ENCODE measurements at places on chromosomes 4 and X.

DNA sequence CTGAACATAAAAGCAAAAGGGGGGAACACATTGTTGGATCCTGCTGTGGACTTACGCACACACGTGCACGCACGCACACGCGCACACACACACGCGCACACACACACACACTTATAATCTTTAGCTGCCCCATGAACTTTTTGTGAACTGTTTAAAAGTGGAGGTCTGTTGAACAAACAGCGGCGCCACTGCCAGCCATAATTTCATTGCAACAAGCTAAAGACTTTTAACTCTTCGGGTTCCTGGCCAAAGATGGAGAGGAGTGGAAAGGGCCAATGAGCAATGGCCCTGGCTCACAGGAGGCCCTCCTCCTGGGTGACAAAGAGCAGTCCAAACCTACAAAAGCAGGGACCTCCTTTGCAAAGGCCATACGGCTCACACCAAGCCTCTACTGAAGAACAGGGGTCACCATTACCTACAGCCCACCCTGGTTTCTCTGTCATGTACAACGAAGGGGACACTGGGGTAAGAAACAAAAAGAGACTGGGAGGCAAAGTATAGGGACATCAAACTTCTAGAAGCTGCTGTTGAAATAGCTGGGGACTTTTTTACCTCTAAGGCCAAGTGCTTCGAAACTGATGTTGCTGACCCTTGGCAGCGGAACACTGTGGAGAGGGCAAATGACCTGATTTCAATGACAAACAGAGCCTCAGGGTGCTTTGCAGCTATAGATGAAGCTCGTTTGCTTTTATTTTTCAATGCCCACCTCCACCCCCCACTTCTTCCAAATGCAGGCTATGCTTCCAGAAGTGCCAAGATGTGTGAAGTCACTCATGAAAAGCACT lies 16.7 kb downstream of the BCOR start:
- DNase-seq = no peak

- DNase-seq = no peak
Observed at GRCh38 chr4:23889814-23890341, at the start of gene PPARGC1A. Gene PPARGC1A (minus strand): TSS chr4:23890047. CDS start chr4:23889957, 90 bp downstream.

DNA sequence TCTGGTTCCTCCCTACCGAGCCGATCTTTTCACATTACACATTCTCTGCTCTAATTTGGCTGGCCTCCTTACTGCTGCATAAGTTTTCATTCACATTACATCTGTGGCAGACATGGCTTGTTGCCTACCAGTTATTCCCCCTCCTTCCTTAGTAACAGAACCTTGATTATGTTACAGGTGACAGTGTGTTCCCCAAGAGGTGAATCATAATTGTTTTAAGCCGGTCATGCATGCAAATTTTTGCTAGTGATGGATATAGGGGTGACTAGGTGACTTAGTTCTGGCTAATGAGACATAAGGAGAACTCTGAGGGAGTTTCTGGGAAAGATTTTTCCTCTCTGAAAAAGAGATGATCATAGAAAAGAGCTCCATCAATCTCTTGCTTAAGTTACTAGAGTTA lies 8.4 kb upstream of the LAMP2 start:
- no peak for DNase-seq

DNA sequence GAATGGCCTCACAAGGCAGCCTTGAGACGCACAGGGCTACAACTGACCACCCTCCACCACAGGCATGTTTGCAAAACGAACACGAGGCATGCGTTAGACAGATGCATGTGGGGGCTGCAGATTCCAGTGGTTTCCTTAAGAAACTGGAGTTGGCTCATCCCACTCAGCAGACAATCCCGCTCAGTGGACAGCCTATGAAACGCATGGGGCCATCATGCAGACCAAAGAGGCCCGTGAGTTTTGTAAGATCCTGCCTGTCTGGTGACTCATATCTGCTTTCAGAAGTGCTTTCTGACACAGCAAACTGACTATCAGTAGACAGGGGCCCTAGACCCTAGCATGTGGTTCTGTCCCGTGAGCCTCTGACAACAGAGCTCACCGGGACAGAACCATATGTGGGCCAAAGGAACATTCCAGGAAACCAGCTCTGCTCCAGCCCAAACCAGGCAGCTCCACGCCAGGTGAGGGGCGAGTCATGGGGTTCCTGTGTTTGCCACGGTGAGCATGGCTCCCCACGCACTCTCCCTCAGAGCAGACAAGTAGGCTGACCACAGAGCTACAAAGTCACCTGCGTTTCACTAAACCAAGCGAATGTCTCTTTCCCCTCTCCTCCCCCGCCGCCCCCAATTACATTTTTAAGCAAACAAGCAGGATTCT lies 74.4 kb downstream of the MTMR1 start:
- no peak for DNase-seq

DNA sequence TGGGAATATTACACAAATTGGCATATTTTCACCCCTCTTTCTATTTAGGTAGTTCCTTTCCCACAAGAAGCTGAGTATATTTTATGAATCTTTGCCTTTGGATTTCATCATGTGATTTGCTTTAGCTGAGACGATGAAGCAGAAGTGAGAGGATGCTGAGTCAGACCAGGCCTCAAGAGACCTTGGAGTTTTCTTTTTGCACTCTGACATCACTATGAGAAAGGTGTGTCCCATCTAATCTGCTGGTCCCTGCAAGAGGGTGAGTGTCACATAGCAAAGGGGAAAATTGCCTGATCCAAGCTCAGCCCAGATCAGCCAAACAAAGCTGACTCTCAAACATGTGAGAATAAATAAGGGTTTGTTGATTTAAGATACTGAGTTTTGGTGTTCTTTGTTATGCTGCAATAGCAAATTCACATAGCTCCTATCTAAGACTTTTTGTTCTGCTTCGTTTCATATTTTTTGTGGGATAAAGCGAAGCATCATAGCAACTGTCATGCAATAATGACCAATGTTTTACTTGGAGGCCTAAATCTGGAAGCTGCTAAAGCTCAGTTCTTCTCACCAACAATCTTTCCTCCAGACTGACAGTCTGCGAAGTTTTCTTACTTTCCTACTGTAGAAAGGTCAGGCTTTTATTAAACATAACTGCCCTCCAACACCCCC lies 176.9 kb downstream of the PDHA2 start:
- no peak for DNase-seq

DNA sequence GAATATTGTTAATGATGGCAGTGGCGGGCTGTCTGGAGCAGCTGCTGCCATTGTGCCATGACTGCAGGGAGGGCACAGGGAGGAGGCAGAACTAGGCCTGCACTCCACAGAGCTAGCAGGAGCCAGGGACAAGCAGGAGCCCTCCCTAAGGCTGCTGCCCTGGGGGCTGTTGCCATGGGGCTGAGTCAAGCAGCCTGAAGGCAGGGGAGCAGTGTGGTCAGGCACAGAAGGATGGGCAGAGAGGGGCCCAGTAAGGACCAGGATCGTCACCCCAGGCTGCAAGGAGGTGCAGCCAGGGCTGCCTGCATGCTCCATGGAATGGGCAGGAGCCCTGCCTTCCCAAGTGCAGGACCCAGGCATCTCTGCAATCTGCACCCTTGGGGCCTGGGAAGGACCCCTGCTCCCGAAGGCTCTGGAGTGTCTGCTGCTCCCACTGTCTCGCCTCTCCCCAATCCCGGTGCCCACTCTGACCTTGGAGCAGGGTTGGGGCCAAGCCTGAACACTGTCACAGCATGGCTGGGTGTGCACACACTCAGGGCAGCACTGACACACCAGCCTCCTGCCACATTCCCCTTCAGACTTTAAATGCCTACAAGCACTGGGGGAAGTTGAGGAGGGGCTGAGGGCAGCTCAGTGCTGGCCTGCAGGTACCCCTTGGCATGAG lies 98.3 kb upstream of the GALNTL6 start:
- no peak for DNase-seq

DNA sequence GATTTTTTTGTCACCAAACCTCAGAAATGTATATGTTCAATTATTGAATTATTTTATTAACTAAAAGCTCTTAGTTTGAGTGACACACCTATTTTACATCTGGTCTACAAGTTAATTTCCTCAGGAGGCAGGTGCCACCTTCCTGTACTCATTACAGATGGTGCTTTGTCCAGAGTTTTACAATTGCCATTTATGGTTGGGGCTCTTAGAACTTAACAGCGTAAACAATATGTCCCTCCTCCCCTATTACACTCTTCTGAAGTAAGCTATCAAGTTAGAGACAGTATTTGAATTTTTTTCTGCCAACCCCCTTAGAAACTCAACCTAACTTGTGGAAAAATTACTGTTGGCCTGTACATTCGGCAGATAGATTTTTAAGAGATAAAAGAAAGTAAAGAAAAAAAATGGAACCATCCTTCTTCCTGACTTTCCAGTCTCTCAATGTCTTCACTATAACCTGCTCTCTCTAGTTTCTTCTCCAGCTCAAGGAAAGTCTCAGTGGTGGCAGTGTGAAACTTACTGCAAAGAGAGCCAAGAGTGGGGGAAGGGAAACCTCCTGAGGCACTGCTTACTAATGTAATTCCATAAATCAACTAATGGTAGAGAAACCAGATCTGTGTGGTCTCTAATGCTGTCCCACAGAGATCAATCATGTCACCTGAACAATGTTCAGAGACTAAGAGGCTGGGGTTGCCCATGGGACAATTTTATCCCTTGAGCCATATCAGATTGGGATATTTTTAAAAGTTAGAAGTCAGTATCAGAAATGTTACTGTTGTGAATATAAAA lies 7.8 kb downstream of the CXXC4 start:
- DNase-seq = no peak

DNA sequence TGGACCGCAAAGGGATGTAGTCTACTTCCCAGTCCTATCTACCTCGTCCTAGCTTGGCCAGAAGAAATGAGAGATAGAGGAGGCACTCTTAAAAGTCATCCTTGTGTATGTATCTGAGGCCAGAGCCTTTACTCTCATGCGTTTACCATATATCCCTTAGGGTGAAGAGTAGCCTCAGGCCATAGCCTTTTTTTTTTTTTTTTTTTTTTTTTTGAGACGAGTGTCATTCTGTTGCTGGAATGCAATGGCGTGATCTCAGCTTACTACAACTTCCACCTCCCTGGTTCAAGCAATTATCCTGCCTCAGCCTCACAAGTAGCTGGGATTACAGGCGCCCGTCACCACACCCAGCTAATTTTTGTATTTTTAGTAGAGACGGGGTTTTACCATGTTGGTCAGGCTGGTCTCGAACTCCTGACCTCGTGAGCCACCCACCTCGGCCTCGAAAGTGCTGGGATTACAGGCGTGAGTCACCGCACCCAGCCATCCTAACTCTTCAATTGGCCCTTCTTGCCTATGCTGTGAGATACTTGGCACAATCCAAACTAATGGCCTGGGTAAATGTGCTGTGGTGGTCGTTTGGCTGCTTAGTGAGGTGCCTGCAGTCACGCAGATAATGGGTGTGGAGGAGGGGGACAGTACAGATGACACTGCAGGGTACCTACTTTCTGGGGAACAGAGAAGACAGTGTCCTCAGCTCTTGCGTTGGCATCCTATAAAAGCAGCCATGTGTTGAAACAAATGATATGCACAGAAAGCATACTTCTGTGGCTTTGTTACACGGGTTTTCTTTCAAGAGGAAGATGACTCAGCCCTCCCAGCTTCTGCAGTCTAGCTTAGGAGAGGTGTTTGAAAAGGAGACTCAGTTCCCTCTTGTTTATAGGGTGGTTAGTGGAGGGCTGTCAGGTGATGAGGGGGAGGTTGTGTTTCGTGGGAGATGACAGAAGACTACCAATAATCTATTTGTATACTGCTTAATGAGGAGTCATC lies 10.4 kb upstream of the DGAT2L6 start:
- DNase-seq = no peak
